Mesenteric fat pad (tissue), 1 donor: ENCODE measurements at places on chromosomes 5 and 9. TPM values are rescaled to one million over a fixed set of nuclear protein-coding genes. Genes with fewer than 3 reads are reported as not detected.

BHMT gene
- 1.9 TPM for total RNA-seq

MSX2 gene
- 1.8 TPM for total RNA-seq

SLC4A9 gene
- 0.22 TPM for total RNA-seq

ENHO gene
- not detected for total RNA-seq

SIGMAR1 gene
- 48.3 TPM for total RNA-seq

BTNL3 gene
- 0.29 TPM for total RNA-seq

STPG3 gene
- not detected for total RNA-seq

PAPPA gene
- 5.7 TPM for total RNA-seq

CA9 gene
- not detected for total RNA-seq

BARHL1 gene
- total RNA-seq, result not detected

SLC6A3 gene
- not detected for total RNA-seq

STK32A gene
- total RNA-seq, result 0.51 TPM

SNCAIP gene
- 3.6 TPM for total RNA-seq

DNA sequence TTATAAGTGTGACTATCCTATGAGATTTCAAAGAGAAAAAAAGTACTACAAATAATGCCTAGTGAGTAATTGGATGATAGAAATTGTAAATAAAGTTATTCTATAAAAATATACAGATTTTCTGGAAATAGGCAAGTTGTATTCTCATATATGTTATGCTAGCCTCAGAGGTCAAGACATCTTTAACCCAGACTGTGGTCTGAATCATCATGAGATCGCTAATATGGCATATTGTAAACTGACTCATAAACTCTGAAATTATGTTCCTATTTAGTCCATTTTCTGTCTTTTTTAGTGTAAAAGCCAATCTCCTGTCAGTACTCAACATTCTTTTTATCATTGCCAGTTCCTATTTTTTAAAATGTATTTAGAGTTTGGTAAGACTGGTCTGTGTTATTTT, 14.2 kb downstream of the LOX start:
- DNase-seq, result no peak

DNA sequence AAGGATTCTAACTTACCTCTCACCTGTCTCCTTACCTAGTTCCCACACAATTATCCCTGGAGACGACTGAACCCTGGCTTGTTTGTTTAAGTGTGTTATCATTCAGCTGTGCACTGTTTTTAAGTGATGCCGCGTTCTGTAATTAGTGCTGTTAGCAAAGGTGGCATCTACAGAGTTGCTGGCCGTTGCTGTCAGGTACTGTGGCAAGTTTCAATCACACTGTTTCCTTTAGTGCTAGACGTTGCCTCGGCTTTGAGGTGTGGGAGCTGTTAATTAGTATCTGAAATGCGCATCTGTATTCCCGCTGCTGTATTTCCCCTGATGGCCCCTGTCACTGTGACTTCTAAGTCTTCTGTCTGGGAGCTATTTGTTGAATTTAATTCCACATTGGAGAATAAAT, 193.8 kb upstream of the GAS1 start:
- DNase-seq, result no peak

- DNase-seq, result no peak
These were observed 56.1 kb downstream of the NLN start for GRCh38 chr5:65778126-65778525.

GRCh38 chr5:139912158-139912557, 116.5 kb downstream of the PSD2 start:
- no peak for DNase-seq

GRCh38 chr9:107029146-107029545, 166.2 kb downstream of the ZNF462 start:
- DNase-seq, result no peak

DNA sequence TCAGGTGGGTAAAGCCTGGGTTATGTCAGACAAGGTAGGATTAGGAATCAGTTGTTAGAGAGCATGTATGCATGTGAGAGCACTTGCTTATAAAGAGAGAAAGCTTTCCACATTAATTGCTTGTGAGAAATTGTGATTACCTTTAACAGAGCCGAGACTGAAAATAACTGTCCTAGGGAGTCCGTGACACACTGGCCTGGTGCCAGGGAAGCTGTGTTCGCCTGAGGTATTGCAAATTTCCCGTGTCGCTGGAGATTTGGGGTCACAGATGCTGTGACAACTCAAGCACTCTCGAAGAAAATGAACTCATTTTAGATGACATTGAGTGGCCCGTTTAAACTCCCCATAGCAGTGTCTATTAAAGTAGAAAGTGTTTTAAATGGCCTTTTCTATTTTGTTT, 9.6 kb downstream of the SLC1A1 start:
- DNase-seq, result no peak

DNA sequence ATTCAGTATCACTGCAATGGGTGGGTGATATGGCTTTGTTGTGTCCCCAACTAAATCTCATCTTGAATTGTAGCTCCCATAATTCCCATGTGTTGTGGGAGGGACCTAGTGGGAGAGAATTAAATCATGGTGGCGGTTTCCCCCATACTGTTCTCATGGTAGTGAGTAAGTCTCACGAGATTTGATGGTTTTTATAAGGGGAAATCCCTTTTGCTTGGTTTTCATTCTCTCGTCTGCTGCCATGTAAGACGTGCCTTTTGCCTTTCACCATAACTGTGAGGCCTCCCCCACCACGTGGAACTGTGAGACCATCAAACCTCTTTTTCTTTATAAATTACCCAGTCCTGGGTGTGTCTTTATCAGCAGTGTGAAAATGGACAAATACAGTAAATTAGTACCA, 9.5 kb upstream of the NANS start:
- no peak for DNase-seq

DNA sequence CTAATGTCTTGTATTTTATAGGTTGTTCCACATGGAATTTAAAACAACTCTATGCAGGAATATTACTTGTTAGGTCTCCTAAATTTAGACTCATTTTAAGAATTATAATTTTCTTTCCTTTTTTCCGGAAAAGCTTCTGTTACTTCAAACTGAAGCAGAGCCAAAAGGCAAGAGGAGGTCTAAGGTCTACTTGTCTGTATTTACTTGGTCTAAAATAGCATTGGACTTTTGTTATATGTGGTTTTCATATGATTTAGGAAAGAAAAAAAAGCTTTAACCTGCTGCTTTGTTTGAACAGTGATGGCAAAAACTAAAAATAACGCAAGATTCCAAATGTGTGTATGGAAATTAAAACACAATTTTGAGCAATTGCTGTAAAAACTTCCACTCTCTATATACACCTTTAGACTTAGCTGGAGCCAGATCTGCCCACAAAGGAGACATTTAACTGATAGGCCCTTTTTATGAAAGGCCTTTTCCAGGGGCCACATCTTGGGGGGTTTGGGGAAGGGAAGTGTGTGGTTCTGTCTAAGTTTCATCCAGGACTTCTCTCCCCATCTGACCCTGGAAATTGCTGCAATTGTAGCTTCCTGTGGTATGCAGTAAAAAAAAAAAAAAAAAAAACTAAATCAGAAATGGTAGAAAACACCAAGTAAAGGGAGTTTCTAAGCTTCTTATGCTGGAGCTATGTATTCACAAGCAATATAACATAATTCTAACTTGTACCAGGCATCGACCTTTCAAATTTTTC, 307.7 kb upstream of the MEF2C start:
- DNase-seq, result no peak

- no peak for DNase-seq
These were observed 67.0 kb downstream of the LPAR1 start for GRCh38 chr9:110971234-110971633.

- DNase-seq, result no peak
These were observed 124.4 kb downstream of the SLC28A3 start for GRCh38 chr9:84216151-84216550.

GRCh38 chr9:120983259-120983837, 56.8 kb upstream of the TRAF1 start:
- DNase-seq, result no peak

GRCh38 chr9:95104980-95105379, 212.5 kb downstream of the FANCC start:
- no peak for DNase-seq

- DNase-seq, result no peak
These were observed 69.1 kb downstream of the PSAT1 start for GRCh38 chr9:78365748-78366697.

- DNase-seq, result no peak
These were observed 36.2 kb downstream of the FBXL17 start for GRCh38 chr5:108345541-108346171.

DNA sequence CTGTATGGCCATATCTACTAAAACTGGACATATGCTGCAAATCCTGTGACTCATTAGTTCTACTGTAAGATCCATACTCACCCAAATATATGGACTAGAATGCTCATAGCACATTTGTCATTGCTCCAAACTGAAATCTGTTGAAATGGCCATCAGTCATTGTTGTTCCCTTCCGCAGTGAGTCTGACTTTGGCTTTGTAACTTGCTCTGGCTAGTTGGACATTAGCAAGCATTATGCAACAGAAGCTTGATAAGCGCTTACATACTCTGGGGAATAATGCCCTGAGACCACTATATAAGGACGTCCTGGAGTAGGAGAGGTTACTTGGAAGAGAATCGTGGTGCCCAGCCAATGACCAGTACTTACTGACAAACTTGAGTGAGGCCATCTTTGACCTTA, 9.0 kb downstream of the KIAA1958 start:
- DNase-seq, result no peak

- DNase-seq, result no peak
These were observed 54.4 kb downstream of the GNAQ start for GRCh38 chr9:77977210-77977611.

DNA sequence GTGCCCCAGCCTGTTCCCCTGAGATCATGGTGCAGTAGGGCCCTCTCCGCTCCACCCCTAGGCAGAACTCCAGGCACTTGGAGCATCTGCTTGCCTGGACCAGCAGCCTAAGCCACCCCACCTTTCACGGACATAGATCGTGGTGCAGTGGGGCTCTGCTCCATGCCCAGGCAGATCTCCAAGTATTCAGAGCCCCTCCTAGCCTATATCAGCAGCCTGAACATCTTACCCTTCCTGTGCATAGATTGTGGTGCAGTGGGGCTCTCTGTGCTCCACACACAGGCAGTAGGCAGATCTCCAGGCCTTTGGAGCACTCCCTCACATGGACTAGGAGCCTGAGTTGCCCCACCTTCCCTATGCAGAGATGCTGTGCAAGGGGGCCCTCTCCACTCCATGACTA, 103.0 kb downstream of the GLIS3 start:
- DNase-seq, result no peak

DNA sequence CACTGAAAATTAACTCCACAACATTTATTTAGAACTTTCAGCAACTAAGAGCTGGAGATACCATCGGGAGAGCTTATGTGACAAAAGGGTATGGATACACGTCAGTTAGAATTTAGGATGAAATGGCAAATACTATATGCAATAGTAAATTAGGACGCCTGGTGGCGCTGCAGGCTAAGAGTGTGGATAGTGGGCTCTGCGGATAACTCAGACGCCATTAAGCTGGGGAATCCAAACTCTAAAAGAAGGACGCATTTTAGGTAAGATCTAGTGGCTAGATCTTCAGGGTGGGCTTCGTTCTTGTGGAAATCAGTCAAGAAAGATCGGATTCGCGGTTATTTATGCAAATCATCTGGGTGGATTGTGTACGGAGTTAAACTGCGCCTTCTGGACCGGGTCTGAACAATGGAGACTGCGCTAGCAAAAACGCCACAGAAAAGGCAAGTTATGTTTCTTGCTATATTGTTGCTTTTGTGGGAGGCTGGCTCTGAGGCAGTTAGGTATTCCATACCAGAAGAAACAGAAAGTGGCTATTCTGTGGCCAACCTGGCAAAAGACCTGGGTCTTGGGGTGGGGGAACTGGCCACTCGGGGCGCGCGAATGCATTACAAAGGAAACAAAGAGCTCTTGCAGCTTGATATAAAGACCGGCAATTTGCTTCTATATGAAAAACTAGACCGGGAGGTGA, at the start of gene PCDHB5:
PCDHB5 (plus strand) TSS at position 177 of the 688 bp plus-strand sequence; CDS start at position 406, 229 bp downstream.
- DNase-seq, result no peak

- no peak for DNase-seq
These were observed 38.4 kb downstream of the PPP1R2B start for GRCh38 chr5:156888520-156888919.

DNA sequence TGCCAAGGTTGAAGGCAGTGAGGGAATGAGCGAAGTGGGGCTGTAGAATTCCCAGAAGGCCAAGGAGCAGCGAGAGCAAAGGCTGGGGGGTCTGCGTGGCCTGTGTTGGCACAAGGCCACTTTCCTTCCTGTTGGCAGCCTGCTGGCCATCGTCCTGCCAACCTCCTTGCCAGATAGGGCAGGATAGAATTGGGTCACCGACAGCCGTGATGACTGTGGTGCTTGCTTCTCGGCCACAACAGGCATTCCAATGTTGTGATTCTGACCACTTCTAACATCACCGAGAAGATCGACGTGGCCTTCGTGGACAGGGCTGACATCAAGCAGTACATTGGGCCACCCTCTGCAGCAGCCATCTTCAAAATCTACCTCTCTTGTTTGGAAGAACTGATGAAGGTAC, 18.9 kb downstream of the TRIP13 start:
- no peak for DNase-seq

- DNase-seq, result no peak
These were observed 78.4 kb upstream of the CKMT2 start for GRCh38 chr5:81154725-81155124.

GRCh38 chr5:178259623-178260536, 27.3 kb upstream of the PHYKPL start:
- DNase-seq, result no peak

- no peak for DNase-seq
These were observed 20.3 kb downstream of the KIF2A start for GRCh38 chr5:62326302-62326701.

DNA sequence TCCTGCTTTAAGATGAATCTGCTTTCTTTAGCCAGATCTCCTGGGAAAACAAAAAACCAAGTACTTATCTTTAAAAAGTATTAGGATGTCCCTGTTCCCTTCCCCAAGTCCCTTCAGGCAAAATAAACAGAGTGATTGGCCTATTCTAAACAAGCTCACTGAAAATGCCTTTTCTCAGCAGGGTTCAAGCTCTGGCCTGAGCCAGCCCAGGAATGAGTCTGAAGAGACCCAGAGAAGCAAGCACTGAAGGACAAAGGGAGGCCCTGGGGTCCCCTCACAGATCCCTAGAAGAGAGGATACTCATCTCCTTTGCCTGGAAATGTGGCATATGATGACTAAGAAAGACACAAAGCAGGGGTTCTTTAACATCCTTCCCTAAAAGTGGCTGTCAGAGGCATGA, 66.8 kb upstream of the MAP1B start:
- no peak for DNase-seq
